ENCODE measurements at places on chromosomes 7 and 10. TPM values are rescaled to one million over a fixed set of nuclear protein-coding genes. Genes with fewer than 3 reads are reported as not detected.

- H3K4me1 ChIP-seq, result no peaks in the 10 kb centered on the region
- H3K36me3 ChIP-seq, result no peaks in the 10 kb centered on the region
- no peak overlapping the region for H3K4me3 ChIP-seq
- no peak for DNase-seq
These were observed 34.7 kb downstream of the A1CF start for GRCh38 chr10:50850578-50851230.

Gene SOSTDC1
- 3.1 TPM for total RNA-seq

DNA sequence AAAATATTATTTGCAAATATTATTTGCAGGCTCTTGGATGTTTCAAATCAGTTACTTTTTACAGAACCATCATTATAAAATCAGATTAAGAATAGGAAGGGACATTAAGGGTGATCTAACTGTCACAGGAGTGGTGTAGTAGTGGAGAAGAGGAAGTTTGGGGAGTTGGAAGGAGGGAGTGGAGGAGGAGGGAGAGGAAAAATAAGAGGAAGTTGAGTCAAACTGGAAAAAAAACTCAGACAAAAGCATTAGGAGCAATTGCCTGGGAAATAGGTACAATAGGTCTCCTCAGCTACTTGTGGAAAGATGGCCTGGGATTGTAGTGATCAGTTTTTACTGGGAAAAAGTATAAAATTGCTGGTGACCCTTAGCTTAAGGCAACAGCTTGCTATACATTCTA lies 77.7 kb upstream of the GPR37 start:
- H3K36me3 ChIP-seq, result peaks cover 16% of the 10 kb centered on the region
- no peaks in the 10 kb centered on the region for H3K4me1 ChIP-seq
- no peak overlapping the region for H3K27ac ChIP-seq
- no peaks in the 10 kb centered on the region for H3K27me3 ChIP-seq
- no peak overlapping the region for H3K4me3 ChIP-seq

Gene IL6
- total RNA-seq, result 10.8 TPM

DNA sequence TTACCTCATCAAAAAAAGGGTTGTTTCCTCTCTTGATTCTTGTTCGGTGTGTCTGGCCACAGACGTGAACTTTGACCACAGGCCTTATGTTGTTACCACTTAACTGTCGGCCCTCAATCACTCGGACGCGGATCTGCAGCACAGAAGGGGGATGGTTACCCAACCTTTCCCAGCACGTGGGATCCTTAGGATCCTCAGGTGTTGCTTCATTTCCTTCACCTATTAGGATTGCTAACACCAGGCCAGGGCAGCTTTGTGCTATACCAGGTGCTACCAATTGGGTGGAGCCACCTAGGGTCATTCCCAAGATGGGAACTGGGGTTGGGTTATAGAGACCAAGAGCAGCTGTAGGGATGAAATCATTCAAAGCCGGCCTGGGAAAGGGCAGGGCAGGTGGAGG lies 73.4 kb downstream of the MYOF start:
- no peak overlapping the region for H3K4me3 ChIP-seq
- DNase-seq, result no peak
- H3K27ac ChIP-seq, result no peak overlapping the region
- H3K27me3 ChIP-seq, result no peaks in the 10 kb centered on the region
- H3K4me1 ChIP-seq, result no peaks in the 10 kb centered on the region
- peaks cover 6% of the 10 kb centered on the region for H3K36me3 ChIP-seq

Gene STEAP4
- total RNA-seq, result 81.8 TPM

DNA sequence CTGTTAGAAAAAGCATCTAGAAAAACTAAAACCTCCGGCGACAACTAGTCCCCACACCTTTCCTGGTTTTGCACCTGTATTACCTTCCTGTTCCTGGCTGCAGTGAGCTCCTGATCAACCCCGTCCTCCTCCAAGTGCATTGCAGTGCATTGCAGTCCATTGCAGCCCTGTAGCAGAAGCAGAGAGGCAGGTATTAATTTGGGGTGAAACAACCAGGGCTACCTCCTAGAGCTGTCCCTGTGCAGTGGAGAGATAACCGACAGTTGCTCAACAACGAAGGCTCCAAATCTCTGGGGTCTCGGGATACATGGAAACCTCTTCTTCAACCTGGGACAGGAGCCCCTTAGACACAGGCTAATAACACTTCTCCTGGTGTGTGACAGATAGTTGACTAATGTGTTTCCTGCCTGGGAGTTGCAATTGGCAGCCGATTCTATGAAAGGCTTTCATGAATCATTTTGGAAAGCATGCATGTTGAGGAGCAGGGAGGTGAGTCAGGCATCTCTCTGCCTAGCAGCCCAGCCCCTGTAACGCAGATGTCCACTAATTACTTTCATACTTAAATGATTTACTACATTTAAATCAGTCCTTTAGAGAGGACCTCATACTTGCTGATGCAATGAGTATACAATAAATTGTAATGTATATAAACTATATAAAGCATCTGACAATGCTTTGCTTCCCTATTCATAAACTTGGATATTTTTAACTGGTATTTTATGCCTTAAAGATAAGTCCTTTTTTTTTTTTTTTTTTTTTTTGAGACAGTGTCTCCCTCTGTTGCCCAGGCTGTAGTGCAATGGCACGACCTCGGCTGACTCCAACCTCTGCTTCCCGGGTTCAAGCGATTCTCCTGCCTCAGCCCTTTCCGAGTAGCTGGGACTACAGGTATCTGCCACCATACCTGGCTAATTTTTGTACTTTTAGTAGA lies 59.0 kb downstream of the PRR15 start:
- H3K4me1 ChIP-seq, result no peaks in the 10 kb centered on the region
- H3K4me3 ChIP-seq, result no peak overlapping the region
- no peaks in the 10 kb centered on the region for H3K27me3 ChIP-seq
- no peak overlapping the region for H3K27ac ChIP-seq
- no peaks in the 10 kb centered on the region for H3K36me3 ChIP-seq

Gene CRTAC1
- 77.1 TPM for total RNA-seq

DNA sequence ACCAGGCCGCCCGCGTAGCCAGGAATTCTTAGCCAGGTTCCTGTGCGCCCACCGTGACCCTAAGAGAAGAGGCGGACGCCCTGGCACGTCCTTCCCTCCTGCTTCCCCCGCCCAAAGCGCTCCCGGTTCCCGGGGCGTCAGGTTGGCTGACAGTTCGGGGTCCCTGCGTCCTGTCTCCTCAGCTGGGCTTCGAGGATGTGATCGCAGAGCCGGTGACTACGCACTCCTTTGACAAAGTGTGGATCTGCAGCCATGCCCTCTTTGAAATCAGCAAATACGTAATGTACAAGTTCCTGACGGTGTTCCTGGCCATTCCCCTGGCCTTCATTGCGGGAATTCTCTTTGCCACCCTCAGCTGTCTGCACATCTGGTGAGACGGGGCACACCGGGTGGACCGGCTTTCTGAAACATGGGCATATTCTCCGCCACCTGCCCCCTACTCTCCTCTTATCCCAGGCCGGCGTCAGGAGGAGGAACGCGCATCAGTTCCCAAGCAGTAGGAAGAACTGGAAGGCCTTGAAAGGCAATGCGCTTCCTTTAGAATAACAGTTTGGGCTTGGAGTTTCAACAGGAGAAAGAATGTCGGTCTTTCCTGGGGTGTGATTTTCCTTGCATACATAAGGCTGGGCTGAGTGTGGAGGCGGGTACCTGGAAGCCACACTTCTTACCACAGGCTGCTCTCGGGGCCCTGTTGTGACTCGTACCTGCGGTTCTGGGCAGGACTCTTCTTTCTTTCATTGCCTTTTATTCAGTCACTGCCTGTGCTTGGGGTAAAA lies 728 bp downstream of the CAV2 start:
- no peak for DNase-seq
- H3K4me1 ChIP-seq, result peaks cover 8% of the 10 kb centered on the region
- H3K4me3 ChIP-seq, result peak overlapping the region; percentile 78
- no peaks in the 10 kb centered on the region for H3K36me3 ChIP-seq
- H3K27me3 ChIP-seq, result no peaks in the 10 kb centered on the region

Gene NPSR1
- not detected for total RNA-seq

GRCh38 chr10:75682649-75683557 lies 251.5 kb downstream of the LRMDA start:
- H3K4me3 ChIP-seq, result no peak overlapping the region
- no peaks in the 10 kb centered on the region for H3K36me3 ChIP-seq

DNA sequence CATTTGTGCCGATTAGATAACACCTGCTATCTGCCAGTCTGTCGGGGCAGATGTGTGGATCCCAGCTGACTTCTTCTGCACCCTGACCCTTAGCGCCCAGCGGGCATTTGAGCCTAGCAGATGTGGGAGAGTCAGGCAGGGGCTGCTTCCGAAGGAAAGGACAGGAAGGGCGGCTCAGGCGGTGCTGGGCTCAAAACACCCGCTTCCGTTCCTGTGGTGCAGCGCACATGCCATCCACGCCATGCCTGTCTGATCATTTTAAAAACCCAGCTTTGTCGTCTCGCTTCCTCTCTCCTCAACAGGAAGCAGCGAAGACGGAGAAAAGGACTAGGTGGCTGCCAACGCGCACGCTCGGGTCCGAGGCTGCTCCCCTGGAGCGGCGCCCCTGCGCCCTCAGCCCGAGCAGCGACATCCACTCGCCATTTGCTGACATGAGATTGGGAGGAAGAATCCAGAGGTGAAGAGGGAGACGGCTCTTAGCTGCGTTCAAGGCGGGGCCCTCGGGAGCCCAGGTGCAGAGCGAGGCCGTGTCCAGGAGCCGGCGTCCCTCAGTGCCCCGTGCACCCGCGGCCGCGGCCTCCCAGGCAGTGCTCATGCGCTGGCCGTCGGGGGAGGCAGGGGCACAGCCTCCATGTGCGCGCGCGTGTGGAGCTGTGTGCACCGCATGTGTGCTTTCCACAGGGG lies 5.9 kb upstream of the BHLHA15 start:
- DNase-seq, result no peak
- H3K27me3 ChIP-seq, result peaks cover under 1% of the 10 kb centered on the region
- H3K4me3 ChIP-seq, result no peak overlapping the region

Gene ZNF518A
- total RNA-seq, result 18.1 TPM

- no peak for DNase-seq
- no peaks in the 10 kb centered on the region for H3K27me3 ChIP-seq
- no peaks in the 10 kb centered on the region for H3K4me1 ChIP-seq
- H3K4me3 ChIP-seq, result no peak overlapping the region
- H3K27ac ChIP-seq, result no peak overlapping the region
These were observed 111.9 kb downstream of the TCERG1L start for GRCh38 chr10:131199646-131200045.

- no peak overlapping the region for H3K4me3 ChIP-seq
- H3K36me3 ChIP-seq, result no peaks in the 10 kb centered on the region
- no peak for DNase-seq
- H3K4me1 ChIP-seq, result peaks cover 21% of the 10 kb centered on the region
- no peak overlapping the region for H3K27ac ChIP-seq
- peaks cover 54% of the 10 kb centered on the region for H3K27me3 ChIP-seq
These were observed 1.6 kb downstream of the DLX6 start for GRCh38 chr7:97006816-97007582.

DNA sequence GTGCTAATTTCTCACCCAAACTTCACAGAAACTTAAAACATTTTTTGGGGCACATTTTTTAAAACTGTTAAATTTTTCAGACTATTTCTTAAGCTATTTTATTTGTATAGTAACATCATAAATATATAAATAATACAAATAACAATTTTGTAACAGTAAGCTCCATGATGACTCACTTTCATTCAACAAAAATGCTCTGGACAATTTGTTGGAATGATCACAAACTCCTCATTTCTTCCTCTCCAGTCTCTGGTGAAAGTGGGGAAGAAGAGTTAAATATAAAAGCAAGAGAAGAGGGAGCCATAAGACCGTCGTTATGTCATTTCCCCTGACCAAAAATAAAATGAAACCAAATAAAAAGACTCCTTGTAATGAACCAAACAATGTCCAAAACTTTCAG lies 162.4 kb downstream of the AGMO start:
- H3K36me3 ChIP-seq, result no peaks in the 10 kb centered on the region
- no peak overlapping the region for H3K4me3 ChIP-seq
- DNase-seq, result no peak
- no peaks in the 10 kb centered on the region for H3K27me3 ChIP-seq
- H3K27ac ChIP-seq, result no peak overlapping the region
- no peaks in the 10 kb centered on the region for H3K4me1 ChIP-seq

DNA sequence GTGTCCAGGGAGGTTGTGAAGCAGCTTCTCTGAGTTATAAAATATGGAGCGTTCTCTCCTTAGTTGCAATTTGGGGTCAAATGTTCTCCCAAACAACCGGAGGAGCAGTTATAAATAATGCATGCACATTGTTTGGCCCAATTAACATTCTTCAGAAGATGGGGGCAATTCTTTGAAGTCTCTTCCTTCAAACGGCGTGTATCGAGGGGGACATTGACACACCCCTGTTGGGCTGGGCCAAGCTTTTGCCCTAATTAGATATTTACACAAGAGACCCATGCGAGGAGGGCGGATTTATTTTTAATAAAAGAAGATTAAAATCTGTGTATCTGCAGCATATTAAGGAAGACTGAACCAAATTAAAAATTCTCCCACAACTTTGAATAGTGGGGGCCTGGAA lies 107.3 kb downstream of the PTPRE start:
- H3K4me3 ChIP-seq, result no peak overlapping the region
- H3K4me1 ChIP-seq, result peaks cover 24% of the 10 kb centered on the region
- no peak overlapping the region for H3K27ac ChIP-seq

Gene RPEL1
- not detected for total RNA-seq

DNA sequence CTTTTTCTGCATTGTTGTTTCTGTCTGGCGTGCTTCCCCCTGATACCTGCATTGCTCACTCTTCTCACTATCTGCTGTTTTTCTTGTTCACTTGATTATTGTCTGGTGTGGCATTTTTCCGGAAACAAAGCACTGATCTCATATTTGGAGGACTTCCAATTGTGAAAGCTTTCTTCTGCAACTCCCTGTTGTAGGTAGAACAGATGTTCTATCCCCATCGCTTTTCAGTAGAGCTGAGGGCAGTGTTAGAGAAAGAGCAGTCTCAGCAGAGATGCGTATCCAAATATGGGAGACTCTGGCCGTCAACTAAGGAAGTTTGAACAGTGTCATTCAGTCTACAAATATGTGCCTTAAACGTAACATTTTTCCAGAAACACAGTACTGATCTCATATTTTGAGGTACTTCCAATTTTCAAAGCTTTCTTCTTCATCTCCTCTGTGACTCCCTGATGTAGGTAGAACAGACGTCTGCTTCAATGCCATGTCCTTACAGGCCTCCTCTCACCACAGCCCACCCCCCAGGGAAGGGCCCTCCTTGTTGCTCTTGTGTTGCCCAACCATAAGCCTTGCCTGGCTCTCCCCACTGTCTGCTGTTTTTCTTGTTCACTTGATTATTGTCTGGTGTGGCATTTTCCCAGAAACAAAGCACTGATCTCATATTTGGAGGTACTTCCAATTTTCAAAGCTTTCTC lies 27.1 kb upstream of the GJD4 start:
- H3K27me3 ChIP-seq, result no peaks in the 10 kb centered on the region
- H3K4me1 ChIP-seq, result no peaks in the 10 kb centered on the region
- DNase-seq, result no peak
- H3K36me3 ChIP-seq, result peaks cover 23% of the 10 kb centered on the region
- H3K27ac ChIP-seq, result no peak overlapping the region
- no peak overlapping the region for H3K4me3 ChIP-seq
